Skin of body (tissue), 3 donors: ENCODE measurements at places on chromosomes 2 and 18. TPM values are rescaled to one million over a fixed set of nuclear protein-coding genes. Genes with fewer than 3 reads are reported as not detected.

INO80C gene
- 8.6 TPM for total RNA-seq

THADA gene
- total RNA-seq: 43.2 TPM

UGT1A8 gene
- not detected for total RNA-seq

ADCY3 gene
- 25.3 TPM for total RNA-seq

CAVIN2 gene
- 23.0 TPM for total RNA-seq

CCDC148 gene
- 1.2 TPM for total RNA-seq

VSNL1 gene
- total RNA-seq: 21.9 TPM

TCF23 gene
- total RNA-seq: 0.20 TPM

HIBCH gene
- 33.3 TPM for total RNA-seq

DSC2 gene
- total RNA-seq: 36.4 TPM

EPB41L3 gene
- 40.1 TPM for total RNA-seq

ASB18 gene
- total RNA-seq: 0.79 TPM

PSTPIP2 gene
- 7.9 TPM for total RNA-seq

BMP10 gene
- not detected for total RNA-seq

BOK gene
- total RNA-seq: 17.9 TPM

C1QL2 gene
- total RNA-seq: 0.10 TPM

NUP35 gene
- total RNA-seq: 24.9 TPM

RGPD3 gene
- total RNA-seq: 0.30 TPM

CIB4 gene
- total RNA-seq: not detected

KRTCAP3 gene
- total RNA-seq: 2.5 TPM

RAB31 gene
- 31.1 TPM for total RNA-seq

NDC80 gene
- total RNA-seq: 9.8 TPM

TUBB8B gene
- total RNA-seq: not detected

SGO2 gene
- 7.7 TPM for total RNA-seq

NT5DC4 gene
- total RNA-seq: not detected

GPR45 gene
- total RNA-seq: not detected
